CD4-positive, alpha-beta T cell (primary cell): ENCODE measurements at places on chromosomes 7 and 10.

GRCh38 chr7:82705517-82706260, 262.1 kb upstream of the CACNA2D1 start:
- H3K36me3 ChIP-seq, result no peaks in the 10 kb centered on the region
- no peaks in the 10 kb centered on the region for H3K4me1 ChIP-seq
- no peak overlapping the region for H3K27ac ChIP-seq
- no peak for DNase-seq

GRCh38 chr7:68438016-68438415, 1160.3 kb upstream of the AUTS2 start:
- H3K4me3 ChIP-seq, result no peak overlapping the region
- no peaks in the 10 kb centered on the region for H3K27me3 ChIP-seq
- H3K4me1 ChIP-seq, result no peaks in the 10 kb centered on the region
- H3K27ac ChIP-seq, result no peak overlapping the region
- H3K36me3 ChIP-seq, result no peaks in the 10 kb centered on the region

GRCh38 chr7:117220836-117221235, 102.0 kb downstream of the WNT2 start:
- no peaks in the 10 kb centered on the region for H3K36me3 ChIP-seq
- no peak overlapping the region for H3K27ac ChIP-seq
- no peak for DNase-seq
- H3K4me1 ChIP-seq, result no peaks in the 10 kb centered on the region

DNA sequence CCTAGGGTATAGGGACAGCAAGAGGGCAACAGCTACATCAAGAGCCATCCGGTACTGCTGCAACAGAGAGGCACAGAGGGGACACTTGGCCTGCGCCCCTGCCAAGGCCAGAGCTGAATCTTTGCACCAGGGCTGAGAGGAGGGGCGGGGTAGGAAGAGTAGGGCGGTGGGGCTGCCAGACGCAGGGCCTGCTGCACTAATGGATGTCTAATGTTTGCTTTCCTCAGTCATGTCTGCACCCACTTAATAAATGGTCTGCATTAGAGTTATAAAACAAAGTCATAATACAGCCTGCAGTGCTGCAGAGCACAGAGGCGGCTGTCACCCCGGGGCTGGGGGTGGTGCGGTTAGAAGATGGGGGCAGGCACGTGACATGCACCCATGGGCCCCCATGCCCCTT, 42.2 kb upstream of the SLC29A3 start:
- no peaks in the 10 kb centered on the region for H3K36me3 ChIP-seq
- no peak overlapping the region for H3K4me3 ChIP-seq
- H3K27me3 ChIP-seq, result no peaks in the 10 kb centered on the region
- no peak for DNase-seq
- H3K27ac ChIP-seq, result no peak overlapping the region

- no peak overlapping the region for H3K27ac ChIP-seq
- no peaks in the 10 kb centered on the region for H3K36me3 ChIP-seq
- DNase-seq, result peak; percentile 85
- H3K4me3 ChIP-seq, result peak overlapping the region; percentile 52
Observed at GRCh38 chr7:28179120-28180030, 1.2 kb downstream of the JAZF1 start.
